ENCODE measurements at places on chromosomes 2 and 18. TPM values are rescaled to one million over a fixed set of nuclear protein-coding genes. Genes with fewer than 3 reads are reported as not detected.

Gene SP140
- 51.2 TPM for total RNA-seq

Gene CFAP221
- total RNA-seq = not detected

Gene ZNF2
- not detected for total RNA-seq

Gene GNAL
- total RNA-seq = 0.19 TPM

Gene AKAIN1
- not detected for total RNA-seq

Gene TWIST2
- total RNA-seq = not detected

Gene CD226
- 74.8 TPM for total RNA-seq

Gene PTPN4
- total RNA-seq = 96.9 TPM

Gene TAF4B
- total RNA-seq = 13.7 TPM

Gene EIF2B4
- total RNA-seq = 34.0 TPM

Gene UGT1A4
- total RNA-seq = not detected

Gene TMEFF2
- not detected for total RNA-seq

Gene DSG4
- total RNA-seq = not detected

Gene LOXHD1
- not detected for total RNA-seq
